ENCODE measurements at places on chromosomes 16 and 17.

GRCh38 chr17:34399725-34400124 is 36.7 kb upstream of the CCL1 start:
- DNase-seq, result no peak

DNA sequence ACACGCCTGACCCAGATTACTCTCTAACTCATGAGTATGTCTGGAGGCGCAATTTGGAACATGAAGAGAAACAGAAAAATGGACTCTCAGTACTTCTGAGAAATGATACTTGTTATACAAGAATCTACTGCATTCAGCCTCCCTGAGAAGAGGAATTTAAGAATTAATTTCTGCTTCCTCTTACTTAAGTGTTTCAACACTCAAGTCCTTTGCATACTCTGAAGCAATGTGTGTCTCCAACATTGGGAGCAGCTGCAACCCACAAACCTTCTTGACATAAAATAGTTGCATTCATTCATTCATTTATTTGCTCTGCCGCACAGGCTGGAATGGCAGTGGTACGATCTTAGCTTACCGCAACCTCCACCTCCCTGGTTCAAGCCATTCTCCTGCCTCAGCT is 199.8 kb downstream of the NPIPA7 start:
- no peak for DNase-seq

GRCh38 chr17:51527225-51527982 is 267.1 kb downstream of the UTP18 start:
- DNase-seq, result no peak

- DNase-seq, result no peak
Observed at GRCh38 chr17:77186141-77186604, 45.4 kb downstream of the SEC14L1 start.

DNA sequence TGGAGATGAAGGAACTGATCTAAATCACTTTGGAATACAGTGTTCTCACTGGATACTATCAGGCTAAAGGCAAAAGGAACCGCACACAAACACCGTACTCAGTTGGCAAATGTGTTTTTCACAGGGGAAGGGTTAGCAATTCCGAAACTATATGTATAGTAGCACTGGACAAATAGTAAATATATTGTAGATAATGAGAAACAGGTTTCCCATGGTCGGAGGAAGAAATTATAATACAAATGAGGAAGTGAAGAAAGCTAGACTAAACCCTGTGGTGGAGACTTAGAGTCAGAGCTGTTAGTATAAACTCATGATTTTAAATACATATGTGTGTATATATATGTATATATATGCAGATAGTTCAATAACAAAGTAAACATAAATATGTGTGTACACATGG is 414.1 kb upstream of the SALL1 start:
- no peak for DNase-seq

- no peak for DNase-seq
Observed at GRCh38 chr17:42463976-42464400, 5.3 kb downstream of the ATP6V0A1 start.

DNA sequence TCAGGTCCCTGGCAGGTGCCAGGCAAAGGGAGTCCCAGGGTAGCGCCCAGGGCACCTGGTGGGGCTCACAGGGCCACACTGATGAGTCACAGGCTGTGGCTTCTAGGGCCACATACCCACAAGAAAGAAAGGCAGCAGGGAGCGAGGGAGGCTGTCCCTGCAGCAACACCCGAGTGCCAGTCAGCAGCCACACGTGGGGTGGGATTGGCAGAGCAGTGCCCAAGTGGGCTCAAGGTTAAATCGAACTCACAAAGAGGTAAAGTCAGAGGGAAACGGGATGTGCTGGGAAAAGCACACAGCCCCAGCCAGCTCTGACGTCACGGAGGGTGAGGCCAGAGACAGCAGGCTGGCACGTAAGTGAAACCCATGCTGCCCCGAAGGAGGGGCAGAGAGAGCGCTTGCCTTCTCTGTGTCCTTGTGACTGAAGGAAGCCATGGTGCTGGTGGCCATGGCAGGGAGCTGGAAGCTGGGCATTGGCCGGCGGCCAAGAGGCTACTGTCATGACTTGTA is 33.8 kb downstream of the FA2H start:
- no peak for DNase-seq

DNA sequence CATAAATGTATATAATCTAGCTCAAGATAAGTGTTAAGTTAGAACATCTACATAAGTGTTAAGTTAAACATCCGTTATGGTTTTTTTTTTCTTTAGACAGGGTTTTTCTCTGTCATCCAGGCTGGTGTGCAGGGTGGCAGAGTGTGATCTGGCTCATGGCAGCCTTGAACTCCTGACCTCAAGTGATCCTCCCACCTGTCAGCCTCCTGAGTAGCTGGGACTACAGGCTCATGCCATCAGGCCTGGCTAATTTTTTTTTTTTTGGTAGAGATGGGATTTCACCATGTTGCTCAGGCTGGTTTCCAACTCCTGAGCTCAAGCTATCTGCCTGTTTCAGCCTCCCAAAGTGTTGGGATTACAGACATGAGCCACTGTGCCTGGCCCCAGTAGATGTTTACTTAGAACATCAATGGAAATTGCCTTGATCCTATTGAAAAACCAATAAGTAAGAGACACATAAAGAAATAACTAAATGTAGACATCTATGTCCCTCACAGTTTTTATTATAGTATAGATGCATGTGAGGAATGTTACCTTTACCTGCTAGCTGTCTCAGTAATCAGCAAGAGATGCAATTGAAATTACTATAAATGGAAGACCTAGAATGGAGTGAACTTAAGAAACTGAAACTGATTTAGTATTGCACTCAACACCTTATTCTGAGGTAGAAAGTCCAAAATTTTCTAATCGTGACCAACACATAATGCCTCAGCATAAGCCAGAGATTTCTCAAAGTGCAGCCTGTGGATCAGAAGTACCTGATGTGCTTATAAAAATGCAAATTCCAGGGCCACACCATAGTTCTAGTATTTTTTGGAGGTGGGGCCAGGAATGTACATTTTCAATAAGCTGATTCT is 5.5 kb upstream of the FAM20A start:
- DNase-seq, result no peak

DNA sequence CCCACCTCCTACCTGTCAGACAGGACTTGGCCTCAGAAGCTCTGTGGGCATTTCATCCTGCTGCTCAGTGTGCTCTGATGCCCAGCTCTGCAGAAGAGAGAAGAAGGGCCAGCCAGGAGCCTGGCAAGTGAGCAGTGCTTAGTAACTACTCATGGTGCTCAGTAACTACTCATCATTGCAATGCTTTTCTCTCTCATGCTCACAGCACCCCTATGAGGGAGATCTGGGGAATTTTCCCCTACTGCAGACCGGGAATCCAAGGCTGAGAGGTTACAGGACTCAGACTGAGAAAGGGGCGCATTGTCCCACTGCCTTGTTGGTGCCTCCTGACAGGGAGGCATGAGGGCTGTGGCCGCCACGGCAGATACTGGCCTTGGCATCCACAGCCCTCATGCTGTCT is 261.1 kb downstream of the C16orf95 start:
- DNase-seq, result no peak

DNA sequence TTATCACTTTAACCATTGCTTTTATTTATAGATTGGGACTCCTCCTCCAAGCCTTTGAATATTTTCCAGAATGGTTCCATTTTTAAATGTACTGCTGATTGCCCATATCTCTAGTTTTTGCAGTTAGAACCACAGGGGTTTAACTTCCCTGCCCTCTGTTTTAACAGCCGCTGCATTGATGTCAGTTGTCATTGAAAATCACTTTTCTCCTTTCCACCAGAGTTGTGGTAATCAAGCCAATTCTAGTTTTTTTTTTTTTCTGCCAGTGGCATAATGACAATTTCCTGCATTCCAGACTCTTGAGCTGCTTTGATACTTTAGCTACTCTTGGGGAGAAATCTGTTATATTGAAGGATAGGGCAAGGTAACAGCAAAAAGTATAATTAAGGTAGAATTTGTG is 91.5 kb downstream of the HS3ST4 start:
- no peak for DNase-seq

GRCh38 chr16:74923766-74924460 is 61.0 kb downstream of the WDR59 start:
- DNase-seq, result no peak

- no peak for DNase-seq
Observed at GRCh38 chr17:6072157-6072556, 2.0 kb downstream of the WSCD1 start.

GRCh38 chr16:49504626-49505025 is 131.0 kb downstream of the C16orf78 start:
- DNase-seq, result no peak

- no peak for DNase-seq
Observed at GRCh38 chr17:56289321-56289720, 136.0 kb downstream of the ANKFN1 start.

- DNase-seq, result no peak
Observed at GRCh38 chr16:17866996-17867395, 396.2 kb upstream of the XYLT1 start.

DNA sequence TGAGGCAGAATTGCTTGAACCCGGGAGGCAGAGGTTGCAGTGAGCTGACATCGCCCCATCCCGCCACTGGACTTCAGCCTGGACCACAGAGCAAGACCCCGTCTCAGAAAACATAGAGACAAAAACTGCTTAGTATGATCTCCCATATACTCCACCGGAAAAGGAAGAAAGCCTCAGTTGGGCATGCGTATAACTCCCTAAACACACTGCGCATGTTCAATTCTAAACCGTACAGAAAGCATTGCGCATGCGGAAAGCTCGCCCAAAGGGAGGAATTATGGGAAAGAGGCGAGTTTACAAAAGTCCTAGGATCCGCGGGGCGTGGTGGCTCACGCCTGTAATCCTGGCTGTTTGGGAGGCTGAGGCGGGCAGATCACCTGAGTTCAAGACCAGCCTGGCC is 312.7 kb upstream of the ERCC4 start:
- DNase-seq, result no peak

- no peak for DNase-seq
Observed at GRCh38 chr17:383771-384621, 31.4 kb upstream of the RPH3AL start.

- no peak for DNase-seq
Observed at GRCh38 chr17:44543905-44544523, 13.3 kb upstream of the FZD2 start.

- DNase-seq, result no peak
Observed at GRCh38 chr16:6969594-6969993, 363.1 kb upstream of the RBFOX1 start.

DNA sequence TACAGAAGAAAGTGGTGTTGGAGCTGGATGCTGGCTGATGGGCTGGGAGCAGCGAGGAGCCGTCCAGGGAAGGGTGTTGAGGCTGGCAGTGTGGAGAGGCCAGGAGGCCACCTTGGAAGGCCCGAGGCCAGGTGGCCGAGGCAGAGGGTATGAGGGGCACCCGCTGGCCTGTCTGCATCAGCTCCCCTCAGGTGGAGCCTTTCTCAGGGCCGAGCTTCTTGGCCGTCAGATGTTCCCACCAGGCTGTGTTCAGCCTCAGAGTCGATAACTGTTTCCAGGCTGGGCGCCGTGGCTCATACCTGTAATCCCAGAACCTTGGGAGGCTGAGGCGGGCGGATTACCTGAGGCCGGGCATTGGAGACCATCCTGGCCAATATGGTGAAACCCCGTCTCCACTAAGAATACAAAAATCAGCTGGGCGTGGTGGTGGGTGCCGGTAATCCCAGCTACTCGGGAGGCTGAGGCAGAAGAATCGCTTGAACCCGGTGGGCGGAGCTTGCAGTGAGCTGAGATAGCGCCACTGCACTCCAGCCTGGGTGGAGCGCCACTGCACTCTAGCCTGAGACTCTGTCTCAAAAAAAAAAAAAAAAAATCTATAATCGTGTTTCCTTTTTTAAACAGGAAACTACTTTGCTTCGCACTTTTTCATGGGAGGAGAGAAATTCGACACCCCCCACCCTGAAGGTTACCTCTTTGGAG is 25.3 kb downstream of the MGRN1 start:
- DNase-seq, result no peak

DNA sequence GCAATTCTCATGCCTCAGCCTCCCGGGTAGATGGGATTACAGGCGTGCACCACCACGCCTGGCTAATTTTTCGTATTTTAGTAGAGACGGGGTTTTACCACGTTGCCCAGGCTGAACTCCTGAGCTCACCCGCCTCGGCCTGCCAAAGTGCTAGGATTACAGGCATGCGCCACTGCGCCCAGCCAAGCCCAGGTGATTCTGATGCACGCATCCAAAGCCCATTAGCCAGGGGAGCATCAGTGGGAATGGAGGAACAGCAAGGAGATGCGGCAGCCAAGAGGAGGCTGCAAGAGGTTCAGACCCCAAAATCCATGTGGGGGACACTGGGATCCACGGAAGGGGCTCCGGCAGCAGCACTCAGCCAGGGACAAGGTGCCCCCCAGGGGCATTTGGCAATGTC is 12.1 kb downstream of the ATP2A3 start:
- DNase-seq, result no peak

GRCh38 chr17:32871746-32872145 is 5.2 kb downstream of the MYO1D start:
- no peak for DNase-seq

DNA sequence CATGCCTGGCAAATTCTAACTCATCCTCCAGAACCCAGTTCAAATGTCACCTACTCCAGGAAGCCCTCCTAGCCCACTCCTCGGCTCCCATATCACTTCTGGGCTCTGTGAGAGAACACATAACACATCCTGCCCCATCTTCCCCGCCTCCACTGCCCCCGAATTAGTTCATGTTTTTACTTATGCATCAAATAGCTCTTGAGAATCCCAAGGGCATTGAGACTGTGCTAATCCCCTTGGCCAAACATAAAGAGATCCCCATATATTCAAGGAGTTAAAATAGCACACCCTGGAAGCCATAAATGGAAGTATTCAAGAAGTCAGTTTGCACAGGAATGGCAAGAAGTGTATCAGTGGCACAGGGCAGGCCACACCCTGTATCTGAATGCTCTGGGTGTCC is 2.0 kb upstream of the CREBBP start:
- DNase-seq, result no peak

GRCh38 chr17:81059026-81059425 is 24.1 kb downstream of the BAIAP2 start:
- no peak for DNase-seq

DNA sequence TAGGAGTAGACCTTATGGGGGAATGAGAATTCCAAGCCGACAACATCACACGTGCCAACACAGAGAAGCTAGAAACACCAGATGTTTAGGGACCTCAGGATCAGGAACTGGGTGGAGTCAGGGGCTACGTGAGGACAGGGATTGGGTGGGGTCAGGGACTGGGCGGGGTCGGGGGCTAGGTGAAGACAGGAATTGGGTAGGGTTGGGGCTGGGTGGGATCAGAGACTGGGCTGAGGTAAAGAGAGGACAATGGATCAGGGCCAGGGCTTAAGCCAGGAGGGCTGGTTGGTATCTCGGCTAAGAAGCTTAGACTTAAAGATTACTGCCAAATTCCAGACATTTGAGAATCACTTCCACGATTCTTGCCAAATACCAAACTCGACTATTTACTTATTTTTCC is 11.6 kb downstream of the TEKT5 start:
- peak; percentile 82 for DNase-seq

DNA sequence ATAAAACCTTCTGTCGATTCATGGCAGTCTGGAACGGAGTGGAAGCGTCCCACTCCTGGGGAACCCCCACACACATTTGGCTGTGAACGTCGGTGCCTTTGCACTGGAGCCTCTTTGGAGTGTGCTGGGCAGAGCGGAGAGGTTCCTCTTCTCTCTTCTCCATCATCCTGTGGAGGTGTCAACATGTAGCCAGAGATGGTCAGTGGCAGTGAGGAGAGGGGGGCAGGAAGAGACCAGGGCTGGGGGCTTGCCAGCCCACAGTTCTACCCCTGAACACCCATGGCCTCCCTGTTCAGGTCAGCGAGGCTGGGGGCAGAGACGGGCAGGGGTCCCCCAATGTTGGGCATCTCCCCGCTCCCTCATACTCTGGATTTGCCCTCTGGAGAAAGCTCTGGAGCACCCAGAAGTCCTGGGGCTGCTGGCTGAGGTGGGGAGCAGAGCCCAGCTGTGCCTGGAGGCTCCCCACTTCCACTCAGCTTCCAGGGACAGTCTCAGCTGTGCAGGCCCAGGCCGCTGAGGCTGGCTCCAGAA is 223.7 kb downstream of the SEC14L1 start:
- no peak for DNase-seq
